ENCODE measurements at places on chromosomes 12 and 14.

DNA sequence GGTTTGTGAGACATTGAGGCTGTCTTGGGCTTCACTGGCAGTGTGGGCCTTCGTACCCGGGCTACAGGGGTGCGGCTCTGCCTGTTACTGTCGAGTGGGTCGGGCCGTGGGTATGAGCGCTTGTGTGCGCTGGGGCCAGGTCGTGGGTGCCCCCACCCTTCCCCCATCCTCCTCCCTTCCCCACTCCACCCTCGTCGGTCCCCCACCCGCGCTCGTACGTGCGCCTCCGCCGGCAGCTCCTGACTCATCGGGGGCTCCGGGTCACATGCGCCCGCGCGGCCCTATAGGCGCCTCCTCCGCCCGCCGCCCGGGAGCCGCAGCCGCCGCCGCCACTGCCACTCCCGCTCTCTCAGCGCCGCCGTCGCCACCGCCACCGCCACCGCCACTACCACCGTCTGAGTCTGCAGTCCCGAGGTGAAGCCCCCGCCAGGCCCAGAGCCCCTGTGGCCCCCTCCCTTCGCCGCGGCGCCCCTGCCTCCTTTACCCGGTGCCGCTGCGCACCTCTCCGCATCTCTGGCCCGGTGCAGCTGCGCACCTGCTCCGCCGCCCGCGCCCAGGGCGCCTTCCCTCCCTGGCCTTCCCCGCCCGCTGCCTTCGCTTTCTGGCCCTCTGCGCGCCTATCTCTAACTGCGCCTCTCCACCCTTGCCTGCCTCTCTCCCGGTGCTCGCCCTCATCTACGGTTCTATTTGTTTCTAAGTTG lies at the start of gene ENO2:
Gene ENO2, plus strand, starts transcription at position 335 of the 701 bp plus-strand sequence. CDS start 1,253 bp downstream, outside the sequence.
- peak; percentile 30 for DNase-seq

GRCh38 chr14:54673193-54674045 lies 106.5 kb downstream of the SAMD4A start:
- peak; percentile 53 for DNase-seq

DNA sequence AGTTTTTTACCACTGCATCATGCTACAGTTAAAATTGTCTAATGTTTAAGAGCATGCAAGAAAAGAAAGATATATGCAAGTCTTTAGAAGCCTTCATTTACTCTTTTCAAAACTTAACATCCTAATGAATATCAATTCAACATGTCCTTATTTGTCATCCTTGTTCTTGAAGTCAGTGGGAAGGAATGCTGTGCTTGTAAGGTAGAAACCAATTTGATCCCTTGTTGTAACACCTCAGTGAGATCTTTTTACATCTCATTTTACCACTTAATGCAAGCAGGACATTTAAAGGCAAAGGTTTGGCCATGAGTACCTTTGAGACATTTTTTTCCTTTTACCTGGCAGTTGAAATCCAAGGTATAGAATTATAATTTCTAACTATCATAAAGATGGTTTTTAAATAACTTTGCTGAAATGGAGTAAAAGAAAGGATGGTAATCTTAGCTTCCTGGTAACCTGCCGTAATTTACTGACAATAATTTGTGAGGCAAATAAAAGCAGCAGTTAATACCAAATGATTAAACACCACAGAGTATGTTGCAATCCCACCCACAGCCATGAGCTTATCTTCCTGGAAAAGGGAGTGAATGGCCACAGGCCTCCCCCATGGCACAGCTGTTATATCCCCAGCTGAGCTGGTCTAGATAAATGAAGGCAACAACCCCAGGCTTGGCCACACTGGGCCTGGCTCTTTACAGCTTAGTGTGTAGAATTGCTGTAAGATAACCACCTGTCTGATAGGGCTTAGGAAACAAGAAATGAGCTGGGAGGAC lies 33.2 kb upstream of the STRN3 start:
- no peak for DNase-seq

DNA sequence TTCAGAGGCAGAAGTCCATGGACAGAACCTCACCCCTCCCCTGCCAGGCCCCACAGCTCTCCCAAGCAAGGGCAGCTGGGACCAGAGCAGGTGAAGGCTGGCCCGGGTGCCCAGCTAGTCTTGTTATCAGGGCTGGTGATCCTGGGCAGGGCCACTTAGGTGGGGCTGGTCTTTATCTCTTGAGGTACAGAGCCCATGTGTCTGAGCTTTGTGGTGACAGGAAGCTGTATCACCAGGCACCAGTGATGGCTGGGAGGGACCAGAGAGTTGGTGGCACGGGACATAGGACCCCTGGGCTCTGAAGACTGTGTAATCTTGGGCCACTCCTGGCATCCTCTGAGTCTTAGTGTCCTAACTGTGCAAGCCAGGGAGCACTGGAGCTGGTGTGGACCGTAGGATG lies 12.8 kb upstream of the HPD start:
- no peak for DNase-seq

DNA sequence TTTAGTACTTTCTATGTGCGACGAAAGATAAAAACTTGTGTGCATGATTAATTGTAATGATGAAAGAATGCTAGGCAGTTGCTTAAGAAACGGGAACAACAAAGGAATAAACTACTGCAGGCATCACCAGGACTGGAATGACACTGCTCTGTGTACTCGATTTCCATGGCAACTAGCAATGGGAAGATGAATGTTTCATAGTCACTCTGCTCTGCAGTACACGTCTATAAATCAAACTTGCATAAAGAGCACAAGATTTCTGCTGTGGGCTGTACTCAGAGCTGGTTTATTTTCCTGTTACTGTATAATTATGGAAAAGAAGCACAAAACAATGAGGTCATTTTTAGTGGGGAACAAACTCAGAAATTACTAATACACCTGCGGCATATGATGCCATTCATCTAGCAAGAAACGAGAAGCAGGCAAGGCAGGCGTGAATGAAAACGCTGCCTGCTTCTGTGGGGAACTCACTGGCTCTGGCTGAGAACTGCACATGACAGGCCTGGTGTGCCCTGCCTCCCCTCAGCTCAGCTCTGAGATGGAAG lies 41.8 kb downstream of the EFCAB11 start:
- DNase-seq, result no peak
